SHP77 (cell line): ENCODE measurements at places on chromosomes 12 and 14.
A peak's percentile ranks its signal among the peaks of the same experiment; 100 is the strongest.

DNA sequence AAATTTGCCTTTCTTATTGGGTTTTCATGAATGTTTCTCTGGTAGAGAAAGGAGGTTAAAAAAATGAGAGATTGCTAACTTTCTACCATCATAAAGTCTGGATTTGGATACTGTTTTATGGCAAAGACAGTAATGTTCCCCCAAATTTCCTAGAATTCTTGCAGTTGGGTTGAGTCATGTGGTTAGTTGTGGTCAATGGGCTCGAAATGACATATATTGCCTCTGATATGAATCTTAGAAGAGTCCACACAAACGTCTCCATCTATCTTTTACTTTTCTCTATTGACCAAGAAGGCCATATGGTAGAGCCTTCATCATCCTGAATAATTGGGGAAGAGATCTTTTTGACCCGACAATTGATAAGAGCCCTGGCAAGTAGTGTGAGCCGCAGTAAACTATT lies 119.5 kb upstream of the PMCH start:
- DNase-seq: no peak

DNA sequence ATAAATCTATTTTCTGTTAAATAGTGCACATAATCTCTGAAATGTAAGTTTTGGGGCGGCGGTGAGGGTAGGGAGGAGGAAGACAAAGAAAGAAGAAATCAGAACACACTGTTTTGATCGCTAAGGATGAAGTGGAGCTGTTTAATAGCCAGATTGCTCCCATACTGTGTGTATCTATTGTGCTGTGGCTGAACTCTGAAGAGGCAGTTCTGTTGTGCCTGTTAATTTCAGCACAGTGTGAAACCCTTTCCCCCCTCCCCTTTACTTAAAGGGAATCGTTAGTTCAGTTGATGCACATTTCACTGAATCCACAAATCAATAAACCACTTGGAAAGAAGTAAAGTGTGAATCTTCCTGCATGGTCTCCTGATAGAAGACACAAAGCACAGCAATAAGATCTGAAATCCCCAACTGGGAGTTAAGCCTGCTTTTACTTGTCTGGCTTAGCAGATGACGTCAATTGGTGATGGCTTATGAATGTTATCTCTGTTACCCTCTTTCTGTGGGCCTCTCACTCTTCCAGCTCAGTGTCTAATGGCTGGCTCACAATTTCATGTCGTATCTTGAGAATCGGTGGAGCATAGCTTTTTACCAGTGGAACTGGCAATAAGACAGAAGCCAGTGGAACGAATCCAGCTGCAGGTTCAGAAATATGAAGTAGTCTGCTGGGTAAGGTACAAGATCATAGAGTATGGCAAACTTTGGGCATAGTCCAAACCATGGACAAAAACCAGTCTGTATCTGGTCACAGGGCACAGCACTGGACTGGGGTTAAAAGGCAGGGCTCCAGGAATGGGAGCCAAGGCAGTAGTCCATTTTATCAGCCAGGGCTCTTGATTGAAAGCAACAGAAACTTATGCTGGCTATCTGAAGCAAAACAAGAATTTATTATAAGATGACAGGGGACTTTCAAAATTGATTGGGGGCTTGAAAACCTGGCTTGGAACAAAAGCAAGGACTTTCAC lies 413.5 kb upstream of the SEL1L start:
- DNase-seq: no peak

DNA sequence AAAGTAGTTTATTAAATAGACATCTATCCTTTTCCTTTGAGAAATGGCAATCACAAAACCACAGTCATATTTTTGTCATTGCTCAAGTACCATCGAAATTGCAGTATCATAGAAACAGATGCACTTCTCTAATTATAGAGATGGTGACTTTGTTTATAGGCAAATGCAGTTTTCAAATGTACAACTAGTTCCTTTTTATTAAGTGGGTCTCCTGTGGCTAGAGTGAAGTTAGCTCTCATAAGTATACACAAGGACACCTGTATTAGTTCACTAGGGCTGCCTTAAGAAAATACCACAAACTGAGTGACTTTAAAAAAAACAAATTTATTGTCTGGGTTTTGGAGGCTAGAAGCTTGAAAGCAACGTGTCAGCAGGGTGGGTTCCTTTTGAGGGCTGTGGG lies 62.8 kb downstream of the OTOGL start:
- no peak for DNase-seq

- no peak for DNase-seq
Measured at GRCh38 chr14:56044196-56044595, 74.0 kb upstream of the PELI2 start.

GRCh38 chr12:118459110-118459509 lies 82.8 kb downstream of the SUDS3 start:
- DNase-seq: no peak

DNA sequence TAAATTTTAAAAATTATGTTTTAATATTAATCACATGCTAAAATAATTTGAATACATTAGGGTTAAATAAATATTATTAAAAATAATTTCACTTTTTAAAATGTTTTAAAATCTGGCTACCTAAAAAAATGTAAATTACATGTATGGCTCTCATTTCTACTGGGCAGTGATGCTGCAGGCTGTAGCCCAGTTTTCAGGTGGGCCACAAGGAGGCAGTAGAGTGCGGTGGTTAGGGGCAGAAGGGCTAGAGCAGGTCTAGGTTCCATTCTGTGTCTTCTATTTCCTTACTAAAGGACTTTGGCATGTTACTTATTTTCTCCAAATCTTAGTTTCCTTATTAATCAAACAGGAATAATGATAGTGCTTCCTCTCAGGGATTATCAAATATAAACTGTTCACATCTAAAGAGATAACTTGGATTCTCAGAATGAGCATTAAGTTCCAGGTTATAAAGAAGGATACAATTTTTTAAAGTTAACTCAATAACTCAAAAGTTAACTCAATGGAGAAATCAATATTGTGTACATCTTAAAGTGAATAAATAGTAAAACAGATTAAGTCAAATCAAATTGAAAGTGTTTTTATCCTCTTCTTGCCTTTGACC lies 54.9 kb upstream of the OVCH1 start:
- peak; percentile 45 for DNase-seq

DNA sequence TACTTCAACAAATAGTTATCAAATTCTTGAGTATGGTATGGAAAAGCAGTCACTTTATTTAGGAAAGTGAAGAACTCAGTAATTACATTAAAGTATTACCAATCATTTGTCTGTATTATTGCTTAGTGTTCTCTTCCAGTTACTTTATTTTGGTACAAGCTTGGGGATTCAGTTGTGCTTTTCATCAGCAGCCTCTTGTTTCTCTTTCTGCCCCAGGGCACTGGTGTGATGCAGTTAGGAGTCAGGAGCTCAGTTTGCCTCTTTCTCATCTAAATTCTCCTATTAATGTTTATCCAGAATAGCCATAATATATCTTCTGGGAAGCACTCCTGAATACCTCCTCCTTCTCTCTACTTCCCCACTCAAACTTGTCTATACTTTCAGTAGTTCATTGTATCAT lies 25.7 kb downstream of the PMCH start:
- no peak for DNase-seq

DNA sequence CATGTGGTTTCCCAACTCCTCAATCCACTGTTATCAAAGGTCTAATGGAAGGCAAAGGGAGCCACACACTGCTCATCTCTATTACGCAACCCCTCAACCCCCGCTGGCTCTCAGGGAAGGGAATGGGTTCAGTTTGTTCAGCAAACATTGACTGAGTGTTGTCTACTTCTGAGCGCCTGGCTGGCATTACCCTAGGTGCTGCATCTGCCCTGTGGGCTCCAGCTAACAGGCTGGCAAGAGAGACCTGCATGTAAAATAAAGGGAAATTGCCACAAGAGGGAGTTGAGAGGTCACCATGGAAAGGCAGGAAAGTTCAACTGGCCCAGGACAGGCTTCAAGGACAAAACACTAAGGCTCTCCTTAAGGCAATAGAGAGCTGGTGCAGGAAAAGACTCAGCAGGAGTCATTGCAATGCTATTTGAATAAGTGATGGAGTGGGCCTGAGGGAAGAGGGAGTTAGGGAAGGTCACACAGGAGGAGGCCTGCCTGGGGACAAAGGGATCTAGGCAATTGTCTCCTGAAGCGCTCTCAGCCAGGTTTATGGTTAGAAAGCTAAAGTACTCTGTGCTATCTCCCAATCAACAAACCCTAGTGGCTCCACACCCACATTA lies 5.5 kb upstream of the ZNF740 start:
- peak; percentile 90 for DNase-seq

GRCh38 chr12:40716037-40716436 lies 23.8 kb downstream of the CNTN1 start:
- DNase-seq: no peak

GRCh38 chr14:41608681-41609390 lies 2.2 kb downstream of the LRFN5 start:
- no peak for DNase-seq

GRCh38 chr12:101924618-101925017 lies 47.2 kb downstream of the DRAM1 start:
- DNase-seq: no peak

DNA sequence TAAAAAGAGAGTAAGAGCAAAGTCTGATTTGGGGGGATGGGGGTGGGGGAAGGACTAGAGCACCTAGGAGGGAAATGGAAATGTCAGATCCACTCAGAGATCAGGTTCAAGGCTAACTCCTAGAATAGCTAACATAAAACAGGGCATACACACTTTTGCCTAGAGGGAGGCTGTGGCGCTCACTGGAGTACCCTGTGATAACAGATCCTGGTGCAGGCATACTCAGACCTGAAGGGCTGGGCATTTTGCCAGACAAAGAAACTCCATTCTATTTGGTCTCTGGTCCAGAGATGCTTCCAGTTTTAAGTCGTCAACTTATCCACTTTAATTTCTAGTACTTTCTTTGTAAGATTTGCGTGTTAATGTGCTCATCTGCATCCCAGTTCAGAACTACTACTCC lies 5.8 kb downstream of the CTDSP2 start:
- peak; percentile 65 for DNase-seq

GRCh38 chr12:109626378-109627115 lies 53.0 kb downstream of the MVK start:
- DNase-seq: no peak

DNA sequence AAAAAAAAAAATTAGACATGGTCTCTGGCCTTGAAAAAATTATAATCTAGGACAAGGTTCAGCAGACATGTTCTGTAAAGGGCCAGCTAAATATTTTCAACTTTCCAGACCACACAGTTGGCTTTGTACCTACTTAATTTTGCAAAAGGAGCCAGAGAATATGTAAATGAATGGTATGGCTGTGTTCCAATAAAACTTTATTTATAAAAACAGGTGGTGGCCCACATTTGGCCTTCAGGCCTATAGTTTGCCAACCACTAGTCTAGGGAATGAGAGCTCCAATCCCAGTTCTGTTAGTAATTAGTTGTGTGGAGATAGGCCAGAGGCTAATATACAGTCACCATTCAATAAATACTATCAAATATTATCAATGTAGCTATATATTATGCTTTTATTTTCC lies 29.3 kb upstream of the PWP1 start:
- DNase-seq: no peak

DNA sequence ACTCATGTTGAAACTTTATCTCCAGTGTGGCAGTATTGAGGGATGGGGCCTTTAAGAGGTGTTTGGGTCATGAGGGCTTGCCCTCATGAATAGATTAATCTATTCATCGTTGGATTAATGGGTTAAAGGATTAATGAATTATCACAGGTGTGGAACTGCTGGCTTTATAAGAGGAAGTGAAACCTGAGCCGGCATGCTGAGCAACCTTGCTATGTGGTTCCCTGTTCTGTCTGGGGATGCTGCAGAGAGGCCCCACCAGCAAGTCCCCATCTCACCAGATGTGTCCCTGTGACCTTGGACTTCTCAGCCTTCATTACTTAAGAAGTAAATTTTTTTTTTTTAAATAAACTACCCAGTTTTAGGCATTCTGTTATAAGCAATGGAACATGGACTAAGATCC lies 109.6 kb downstream of the DYRK2 start:
- DNase-seq: no peak

DNA sequence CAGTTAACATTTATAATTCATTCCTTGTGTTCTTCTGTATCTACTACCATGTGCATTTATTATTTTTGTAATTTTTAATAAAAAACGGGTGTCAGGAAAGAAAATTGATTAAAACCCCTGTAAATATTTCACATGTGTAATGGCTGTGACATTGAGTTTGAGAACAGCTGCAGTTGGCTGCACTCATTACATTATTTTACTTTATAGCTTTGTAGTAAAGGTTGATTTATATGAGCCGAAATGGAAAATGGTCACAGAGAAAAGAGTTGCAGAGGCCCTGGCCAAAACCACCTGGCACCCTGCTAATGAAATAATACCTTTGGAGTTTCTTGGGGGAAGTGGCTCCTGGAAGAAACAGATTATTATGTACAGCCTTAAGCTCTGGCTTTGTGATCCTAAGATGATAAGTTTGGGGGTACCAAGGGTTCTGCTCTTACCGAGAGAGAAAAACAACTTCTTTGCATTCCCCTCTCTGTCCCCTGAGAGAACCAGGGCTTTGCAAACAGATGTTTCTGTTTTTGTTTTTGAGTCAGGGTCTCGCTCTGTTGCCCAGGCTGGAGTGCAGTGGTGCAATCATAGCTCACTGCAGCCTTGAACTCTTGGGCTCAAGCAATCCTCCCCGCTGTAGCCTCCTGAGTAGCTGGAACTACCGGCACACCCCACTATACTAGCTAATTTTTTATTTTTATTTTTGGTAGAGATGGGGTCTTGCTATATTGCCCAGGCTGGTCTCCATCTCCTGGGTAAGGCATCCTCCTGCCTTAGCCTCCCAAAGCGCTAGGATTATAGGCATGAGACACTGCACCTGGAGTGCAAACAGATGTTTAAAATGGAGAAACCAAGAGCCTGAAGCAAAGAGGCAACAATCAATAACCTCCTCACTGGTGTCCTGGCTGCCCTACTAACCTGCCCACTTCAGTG lies 9.7 kb upstream of the DYNLL1 start:
- no peak for DNase-seq

DNA sequence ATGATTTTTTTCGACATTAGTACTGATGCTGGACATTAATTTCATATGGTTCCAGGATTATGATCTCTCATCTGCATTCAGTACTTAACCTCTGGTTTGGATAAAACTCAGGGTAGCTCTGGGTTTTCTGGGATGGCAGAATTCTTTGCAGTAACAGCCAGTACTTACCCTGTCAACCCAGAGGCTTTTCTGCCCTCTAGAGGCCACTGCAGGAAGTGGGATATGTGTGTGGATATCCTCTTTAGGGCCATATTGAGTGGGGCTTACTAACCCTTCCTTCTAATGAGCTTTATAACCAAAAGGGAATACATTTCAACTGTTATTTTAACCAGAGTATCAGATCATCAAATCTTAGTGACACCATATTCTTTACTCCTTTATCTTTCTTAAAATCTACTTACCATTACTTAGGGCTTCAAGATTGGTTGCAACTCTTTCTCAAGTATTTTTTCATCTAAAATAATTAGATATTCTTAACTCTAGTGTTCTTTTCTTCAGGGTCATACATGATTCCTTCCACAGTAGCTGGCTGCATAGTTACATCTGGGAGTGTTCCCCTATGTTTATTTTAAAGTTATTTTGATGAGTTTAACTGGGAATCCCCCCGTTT lies 488.0 kb upstream of the STXBP6 start:
- DNase-seq: peak; percentile 45

DNA sequence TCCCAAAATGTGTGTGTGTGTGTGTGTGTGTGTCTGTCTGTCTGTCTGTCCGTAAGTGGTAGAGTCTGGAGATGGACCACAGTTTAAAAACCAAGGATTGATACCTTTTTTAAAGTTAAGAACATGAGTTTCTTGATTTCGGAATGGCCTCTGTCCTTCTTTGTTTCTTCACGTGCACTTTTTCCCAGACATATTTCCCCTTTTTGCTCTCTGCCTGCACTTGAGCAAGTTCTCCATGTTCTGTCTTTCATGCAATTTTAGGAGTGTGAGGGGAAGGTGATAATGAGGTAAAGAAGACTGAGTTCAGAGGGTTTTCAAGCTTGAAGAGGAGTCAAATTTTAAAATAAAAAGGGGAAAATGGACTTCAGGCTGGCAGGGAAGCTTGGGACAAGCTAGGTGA lies 12.7 kb downstream of the OLR1 start:
- no peak for DNase-seq
